ENCODE measurements at places on chromosomes 7 and 10.

GRCh38 chr10:25631471-25631870, 302.6 kb upstream of the MYO3A start:
- DNase-seq: no peak

DNA sequence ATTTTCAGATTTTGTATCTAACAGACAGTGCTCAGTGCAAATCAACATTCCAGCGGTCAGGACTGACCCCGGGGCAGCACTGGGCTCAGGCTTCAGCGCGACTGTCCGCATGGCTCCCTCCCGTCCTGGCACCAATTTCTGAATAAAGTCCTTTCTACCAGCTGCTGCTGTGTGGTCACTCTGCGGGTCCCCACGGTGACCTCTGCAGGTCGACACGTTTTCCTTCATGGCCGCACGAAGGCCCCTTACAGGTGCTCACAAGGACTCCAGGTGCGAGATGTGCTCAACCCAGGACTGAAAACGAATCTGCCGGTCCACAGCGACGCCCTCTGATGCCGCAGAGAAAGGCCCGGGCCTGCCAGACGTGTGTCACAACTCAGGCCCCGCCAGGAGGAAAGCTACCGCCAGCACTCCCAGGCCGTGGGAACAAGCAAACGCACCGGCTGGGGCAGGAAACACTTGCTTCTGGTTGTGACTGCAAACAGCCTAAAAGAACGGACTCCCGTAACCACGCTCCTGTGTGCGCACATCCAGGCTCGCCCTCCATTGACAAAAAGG, 3.7 kb upstream of the UTF1 start:
- no peak for DNase-seq

GRCh38 chr10:118753331-118754228, 1.2 kb downstream of the CACUL1 start:
- DNase-seq: no peak

GRCh38 chr10:96578633-96579032, 8.2 kb downstream of the TM9SF3 start:
- DNase-seq: no peak

DNA sequence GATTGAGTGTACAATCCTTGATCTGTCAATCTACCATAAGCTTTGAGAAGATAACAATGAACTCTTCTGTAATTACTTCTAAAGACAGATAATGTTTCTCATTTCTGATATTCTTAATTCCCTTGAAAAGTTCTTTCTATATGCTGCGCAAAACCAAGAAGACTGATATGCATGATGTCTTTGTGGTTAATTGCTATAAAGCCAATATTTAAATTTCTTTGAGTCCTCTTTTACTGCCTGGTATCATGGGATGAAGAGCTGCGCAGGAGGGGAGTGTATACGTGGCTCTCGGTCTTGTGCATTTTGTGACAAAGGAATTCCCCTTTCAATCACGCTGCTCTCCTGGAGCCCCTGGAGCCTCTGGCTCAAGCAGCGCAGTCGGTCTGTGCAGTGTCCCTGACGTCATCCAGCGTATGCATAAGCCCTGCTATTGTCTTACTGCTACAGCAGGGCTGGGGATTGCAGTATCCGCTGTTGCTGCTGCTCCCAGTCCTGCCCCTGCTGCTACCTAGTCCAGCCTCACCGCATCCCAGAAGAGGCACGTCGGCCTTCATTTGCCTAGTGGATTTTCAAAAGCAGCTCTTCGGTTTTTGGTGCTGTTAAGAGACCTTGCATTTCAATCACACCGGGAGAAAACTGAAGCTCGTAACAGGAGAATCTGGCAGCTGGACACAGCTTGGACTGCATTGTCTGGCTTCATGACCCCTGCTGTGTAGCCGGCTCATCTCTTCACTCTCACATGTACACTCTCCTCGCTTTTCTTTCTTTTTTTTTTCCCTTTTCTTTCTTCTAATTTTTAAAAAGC, 66.7 kb downstream of the ST7 start:
- peak; percentile 60 for DNase-seq

DNA sequence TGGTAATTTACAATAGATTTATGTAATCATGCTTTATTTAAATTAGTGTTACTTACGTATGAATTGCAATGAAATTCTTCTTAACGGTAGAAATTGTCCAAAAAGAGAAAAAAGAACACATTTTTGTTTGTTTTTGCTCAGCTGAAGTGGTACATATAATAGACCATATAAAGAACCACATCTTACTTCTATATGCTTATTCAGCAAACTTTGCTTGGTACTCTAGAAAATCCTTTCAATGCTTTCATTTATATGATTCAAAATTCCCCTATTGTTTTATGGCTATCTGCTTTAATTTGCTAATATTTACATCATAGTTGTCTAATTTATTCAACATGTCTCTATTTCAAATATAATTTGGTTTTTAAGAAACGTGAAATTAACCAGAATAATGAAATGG, 903.2 kb downstream of the ANKRD7 start:
- no peak for DNase-seq

DNA sequence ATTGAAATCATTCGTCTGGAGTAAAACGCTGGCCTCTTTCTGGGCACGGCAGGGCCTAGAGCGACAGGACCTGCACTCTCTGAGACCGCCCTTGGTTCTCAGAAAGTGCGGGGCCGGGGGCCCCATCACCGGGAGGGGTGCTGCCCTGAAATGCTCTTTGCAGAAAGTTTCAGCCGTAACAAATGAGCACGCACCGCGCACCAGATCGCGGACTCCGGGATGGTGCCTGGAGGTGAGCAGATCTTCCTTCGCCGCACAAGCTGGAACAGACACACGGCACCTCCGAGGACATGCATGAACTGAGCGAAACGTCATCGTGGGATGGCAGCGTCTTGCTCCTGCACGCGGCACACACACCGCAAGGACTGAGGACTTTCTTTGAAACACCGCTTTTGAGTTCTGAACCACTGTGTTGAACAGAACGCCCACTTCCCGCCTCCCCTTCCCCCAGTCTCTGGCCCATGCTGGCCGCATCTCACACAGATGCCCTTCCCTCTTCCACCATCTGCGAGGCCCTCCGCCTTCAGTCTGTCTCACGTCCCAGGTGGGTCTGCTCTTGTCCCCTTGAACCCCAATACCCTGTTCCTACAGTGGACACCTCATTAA, 538.7 kb upstream of the MGMT start:
- no peak for DNase-seq

DNA sequence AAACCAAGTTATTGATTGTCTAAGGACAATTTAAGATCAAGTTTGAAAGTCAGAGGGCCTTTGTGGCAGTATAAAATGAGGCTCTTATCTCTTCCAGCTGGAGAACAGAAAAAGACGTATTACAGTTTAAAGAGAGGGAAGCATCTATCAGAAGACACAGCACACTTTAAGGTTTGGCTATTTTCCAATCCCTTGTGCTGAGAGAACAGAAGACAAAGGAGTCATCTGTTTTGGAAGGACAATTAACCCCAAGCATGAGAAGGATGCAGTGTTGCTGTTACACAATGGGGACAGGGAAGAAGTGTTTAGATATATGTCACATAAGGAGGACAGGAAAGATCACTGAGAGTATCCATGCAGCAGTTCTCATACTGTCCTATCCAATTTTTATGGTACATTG, 1224.2 kb upstream of the SORCS1 start:
- DNase-seq: no peak

DNA sequence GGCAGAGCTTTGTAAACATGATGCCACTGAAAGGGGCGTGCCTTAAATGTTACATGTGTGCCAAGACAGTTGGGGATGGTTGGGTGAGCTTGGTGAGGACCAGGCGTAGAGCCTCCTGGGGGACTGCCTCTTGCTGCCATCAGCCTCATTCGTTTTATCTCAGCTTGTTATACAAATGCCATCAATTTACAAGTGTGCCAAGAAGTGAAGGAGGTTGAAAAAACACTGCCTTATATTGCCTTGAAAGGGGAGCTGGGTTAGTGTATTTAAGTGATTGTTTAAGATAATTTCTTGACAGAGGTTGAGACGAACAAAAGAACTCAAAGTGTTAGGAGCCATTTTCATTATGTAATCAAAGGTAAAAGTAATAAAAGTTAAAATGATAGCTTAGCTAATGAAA, 354.7 kb downstream of the PHTF2 start:
- no peak for DNase-seq

DNA sequence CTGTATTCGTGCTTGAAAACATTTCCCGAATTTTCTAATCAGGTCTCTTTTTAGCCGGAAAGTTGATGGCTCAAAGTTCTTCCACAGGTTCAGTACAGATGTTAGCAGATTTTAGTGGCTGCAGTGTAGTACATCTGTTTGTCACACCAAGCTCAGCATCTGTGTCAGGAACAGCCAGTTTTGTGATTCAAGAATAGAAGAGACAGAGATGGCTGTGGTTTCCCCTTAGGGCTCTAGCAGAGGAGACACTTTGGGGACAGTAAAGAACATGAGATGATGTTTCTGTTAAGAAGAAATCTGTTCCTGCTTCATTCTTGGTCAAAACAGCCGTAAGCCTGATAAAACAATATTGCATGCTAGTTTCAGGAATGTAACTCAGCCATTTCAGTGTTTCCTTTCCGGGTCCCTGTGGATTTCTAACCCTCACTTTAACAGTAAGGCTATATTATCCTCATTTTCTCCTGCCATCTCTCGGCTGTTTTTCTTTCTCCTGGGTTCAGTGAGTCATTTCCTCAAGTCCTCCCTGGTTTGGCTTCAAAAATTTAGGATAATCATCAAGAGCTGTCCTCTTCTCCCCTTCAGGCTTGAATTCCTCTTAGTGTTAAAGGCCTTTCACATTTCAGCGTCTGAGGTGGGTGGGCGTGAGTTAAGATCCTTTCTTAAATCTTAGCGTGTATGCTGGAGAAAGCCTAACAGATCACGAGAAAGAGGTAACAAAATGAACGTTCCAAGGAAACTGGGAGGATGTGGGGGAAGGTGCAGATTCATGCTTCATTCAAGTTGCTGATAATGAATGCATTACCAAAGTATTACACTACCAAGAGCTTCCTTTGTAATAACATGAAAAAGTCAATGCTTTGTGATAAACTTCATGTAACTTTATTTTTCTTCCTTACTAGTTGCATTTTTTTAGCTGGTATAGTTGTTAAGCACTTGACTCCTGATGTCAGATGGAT, 37.1 kb upstream of the BICC1 start:
- DNase-seq: no peak

- no peak for DNase-seq
Observed at GRCh38 chr7:27998382-27998781, 182.2 kb downstream of the JAZF1 start.

- DNase-seq: peak; percentile 24
Observed at GRCh38 chr7:152336754-152337368, 98.9 kb downstream of the KMT2C start.

DNA sequence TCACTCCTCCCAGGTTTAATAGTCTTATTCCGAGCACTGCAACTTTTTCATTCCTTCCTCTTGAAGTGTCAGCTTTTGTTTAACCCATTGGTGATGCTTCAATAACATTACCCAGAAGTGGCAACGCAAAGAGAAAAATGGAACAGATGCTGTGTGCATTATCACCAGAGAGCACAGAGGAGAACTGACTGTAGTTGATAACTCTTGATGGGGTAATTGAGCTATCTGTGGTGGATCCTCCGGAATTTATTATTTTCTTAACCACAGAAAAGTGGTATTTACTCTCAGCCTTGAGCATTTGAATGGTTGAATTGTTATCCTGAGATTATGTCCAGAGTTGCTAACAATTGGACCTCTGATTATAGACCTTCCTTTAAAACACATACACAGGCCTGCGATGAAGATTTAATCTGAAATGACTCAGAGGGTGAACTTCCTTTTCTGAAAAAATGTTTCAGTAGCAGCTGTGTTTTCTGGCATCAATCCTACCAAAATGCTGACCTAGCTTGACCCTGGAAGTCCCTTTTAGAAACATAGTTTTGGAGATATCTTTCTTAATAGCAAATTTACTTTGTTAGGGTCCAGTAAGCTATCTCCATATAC, 1584.4 kb upstream of the LRRTM3 start:
- DNase-seq: no peak

- DNase-seq: no peak
Observed at GRCh38 chr7:47571331-47572093, 10.4 kb downstream of the TNS3 start.

- no peak for DNase-seq
Observed at GRCh38 chr7:5532536-5533335, 109.1 kb upstream of the TNRC18 start.

DNA sequence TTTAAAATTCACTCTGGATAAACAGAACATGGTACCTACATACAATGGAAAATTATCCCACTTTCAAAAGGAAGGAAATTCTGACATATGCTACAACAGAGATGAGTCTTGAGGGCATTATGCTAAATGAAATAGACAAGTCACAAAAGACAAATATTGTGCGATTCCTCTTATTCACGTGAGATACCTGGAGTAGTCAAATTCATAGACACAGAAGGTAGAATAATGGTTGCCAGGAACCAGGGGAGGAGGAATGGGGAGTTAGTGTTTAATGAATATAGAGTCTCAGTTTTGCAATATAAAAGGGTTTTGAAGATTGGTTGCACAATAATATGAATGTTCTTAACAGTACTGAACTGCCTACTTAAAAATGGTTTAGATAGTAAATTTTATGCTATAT, 69.8 kb upstream of the WAC start:
- no peak for DNase-seq

DNA sequence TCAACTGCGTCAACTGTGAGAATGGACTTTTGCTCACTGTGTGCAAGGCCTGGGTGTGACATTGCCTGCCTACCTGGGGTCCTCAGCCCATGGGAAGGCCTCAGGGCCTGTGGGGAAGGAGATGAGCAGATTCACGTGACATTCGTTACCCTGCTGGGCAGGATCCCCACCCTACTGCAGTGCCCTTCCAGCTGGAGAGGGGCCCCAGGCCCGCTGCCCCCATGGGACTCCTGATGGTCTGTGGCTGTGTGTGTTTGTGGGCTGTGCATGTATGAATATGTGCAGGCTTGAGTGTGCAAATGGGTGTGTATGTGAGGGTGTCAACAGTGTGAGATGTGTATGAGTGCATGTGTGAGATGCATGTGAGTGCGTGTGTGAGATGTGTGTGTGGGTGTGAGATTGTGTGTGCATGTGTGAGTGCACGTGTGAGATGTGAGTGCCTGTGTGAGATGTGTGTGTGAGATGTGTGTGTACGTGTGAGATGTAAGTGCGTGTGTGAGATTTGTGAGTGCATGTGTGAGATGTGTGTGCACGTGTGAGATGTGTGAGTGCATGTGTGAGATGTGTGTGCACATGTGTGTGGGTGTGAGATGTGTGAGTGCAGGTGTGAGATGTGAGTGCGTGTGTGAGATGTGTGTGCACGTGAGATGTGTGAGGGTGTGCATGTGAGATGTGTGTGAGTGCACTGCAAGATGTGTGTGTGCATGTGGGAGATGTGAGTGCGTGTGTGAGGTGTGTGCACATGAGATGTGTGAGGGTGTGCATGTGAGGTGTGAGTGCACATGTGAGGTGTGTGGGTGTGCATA, 29.7 kb downstream of the PPIF start:
- DNase-seq: no peak

All from HFF-Myc (cell line).